K562 (cell line): ENCODE measurements at places on chromosomes 16 and 17. TPM values are rescaled to one million over a fixed set of nuclear protein-coding genes. Genes with fewer than 3 reads are reported as not detected.
A peak's percentile ranks its signal among the peaks of the same experiment; 100 is the strongest.

GRCh38 chr16:28121527-28121926 lies 58.0 kb upstream of the GSG1L start:
- H3K27ac ChIP-seq = no peak overlapping the region
- peaks cover 15% of the 10 kb centered on the region; the same call in 2 of the 3 replicates for H3K4me1 ChIP-seq
- H3K27me3 ChIP-seq = no peaks in the 10 kb centered on the region

DNA sequence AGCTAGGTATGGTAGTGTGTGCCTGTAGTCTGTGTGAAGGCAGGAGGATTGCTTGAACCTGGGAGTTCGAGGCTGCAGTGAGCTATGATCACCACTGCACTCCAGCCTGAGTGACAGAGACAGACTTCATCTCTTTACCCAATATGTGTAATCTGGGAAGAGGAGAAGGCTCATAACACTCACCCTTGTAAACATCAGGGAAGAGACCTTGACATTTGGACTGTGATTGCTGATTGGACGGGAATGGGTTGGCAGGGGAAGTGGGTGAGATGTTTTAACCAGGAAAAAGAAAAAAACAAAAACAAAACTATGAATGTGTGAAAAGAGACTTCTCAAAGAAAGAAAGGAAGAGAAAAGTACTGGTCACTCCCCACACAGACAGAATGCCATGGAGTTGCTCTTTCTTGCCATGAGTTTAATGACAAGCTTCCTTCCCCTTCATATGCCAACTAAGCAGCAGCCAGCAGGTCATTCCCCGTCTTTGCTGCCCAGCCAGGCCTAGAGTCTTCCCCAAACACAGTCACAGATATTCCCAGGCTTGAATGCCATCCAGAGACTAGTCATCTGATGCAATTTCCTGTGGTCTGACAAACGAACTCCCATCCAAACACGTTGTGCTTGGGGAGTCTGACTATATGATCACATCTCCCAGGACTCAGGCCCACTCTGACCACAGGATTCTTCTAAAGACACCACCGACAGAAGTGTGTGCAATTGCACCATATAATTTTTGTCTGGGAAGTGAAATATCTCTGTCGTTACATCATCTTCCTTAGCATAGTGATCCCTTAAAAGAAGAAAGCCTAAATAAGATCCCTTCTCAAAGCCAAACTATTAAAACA lies 3.6 kb upstream of the XAF1 start:
- no peaks in the 10 kb centered on the region for H3K36me3 ChIP-seq
- H3K4me1 ChIP-seq = peaks cover 3% of the 10 kb centered on the region; the same call in 2 of the 3 replicates
- no peaks in the 10 kb centered on the region; the same call in 1 of the 2 replicates for H3K27me3 ChIP-seq
- H3K4me3 ChIP-seq = no peak overlapping the region

- H3K4me1 ChIP-seq = no peaks in the 10 kb centered on the region
- no peaks in the 10 kb centered on the region for H3K27me3 ChIP-seq
- no peak for DNase-seq
- no peak overlapping the region for H3K27ac ChIP-seq
- no peaks in the 10 kb centered on the region for H3K36me3 ChIP-seq
- no peak overlapping the region for H3K4me3 ChIP-seq
Measured at GRCh38 chr17:51419476-51419875, 159.1 kb downstream of the UTP18 start.

- DNase-seq = no peak
- no peaks in the 10 kb centered on the region for H3K36me3 ChIP-seq
- no peaks in the 10 kb centered on the region for H3K4me1 ChIP-seq
Measured at GRCh38 chr16:73743665-73744496, 552.7 kb upstream of the PSMD7 start.

GRCh38 chr17:81519284-81520020 lies 6.9 kb upstream of the ACTG1 start:
- H3K27ac ChIP-seq = peak overlapping the region; percentile 67; the same call in 2 of the 3 replicates
- H3K36me3 ChIP-seq = no peaks in the 10 kb centered on the region
- H3K27me3 ChIP-seq = no peaks in the 10 kb centered on the region
- peak; percentile 88 for DNase-seq

DNA sequence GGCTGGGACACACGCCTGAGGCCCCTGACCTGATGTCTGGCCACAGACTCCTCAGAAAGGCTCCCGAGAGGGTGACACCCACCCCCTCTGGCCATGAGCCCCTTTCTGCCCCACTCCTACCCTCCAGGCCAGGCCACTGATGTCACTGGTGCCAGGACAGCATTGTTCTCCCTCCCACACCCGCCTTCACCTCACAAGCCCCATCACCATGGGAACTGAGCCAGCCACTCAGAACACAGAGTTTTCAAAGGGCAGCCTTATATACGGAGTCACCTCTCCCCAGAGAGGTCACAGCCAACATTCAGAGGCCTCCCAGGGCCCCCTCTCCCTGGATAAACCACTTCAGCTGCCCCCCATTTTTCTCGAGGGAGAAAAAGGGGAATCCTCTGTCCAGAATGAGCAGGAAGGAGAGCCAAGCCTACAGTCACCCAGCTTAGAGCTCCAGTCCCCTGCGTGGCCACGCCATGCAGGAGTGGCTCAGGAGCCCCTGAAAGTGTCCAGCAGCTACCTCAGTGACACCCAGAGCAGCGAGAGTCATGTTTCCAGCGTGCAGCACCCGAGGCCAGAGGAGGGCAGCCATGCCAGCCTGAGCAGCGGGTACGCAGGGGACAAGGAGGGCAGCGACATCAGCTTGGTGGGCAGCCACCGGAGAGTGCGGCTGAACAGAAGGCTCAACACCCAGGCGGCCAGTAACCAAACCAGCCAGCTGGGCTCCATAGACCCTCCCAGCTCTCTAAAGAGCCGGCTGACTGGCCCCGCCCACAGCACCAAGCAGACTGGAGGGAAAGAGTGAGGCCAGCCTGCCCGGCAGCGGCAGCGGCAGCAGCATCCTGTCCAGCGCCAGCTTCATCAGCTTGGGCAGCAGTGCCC lies at the start of gene C16orf82:
Gene C16orf82 (plus strand): TSS at position 260 of the 870 bp plus-strand sequence.
- H3K27ac ChIP-seq = no peak within 1 kb of the TSS
- no peaks in the 10 kb centered on the region for H3K36me3 ChIP-seq
- peaks cover 51% of the 10 kb centered on the region for H3K27me3 ChIP-seq
- no peak for DNase-seq

- H3K4me1 ChIP-seq = no peaks in the 10 kb centered on the region
- no peak overlapping the region for H3K4me3 ChIP-seq
- peaks cover 29% of the 10 kb centered on the region for H3K27me3 ChIP-seq
- no peak for DNase-seq
Measured at GRCh38 chr17:6160911-6161855, 91.0 kb downstream of the WSCD1 start.

Gene CCDC78
- total RNA-seq = 13.4 and 14.4 TPM in 2 replicates

Gene WSCD1
- total RNA-seq = 0.02 TPM in 1 of 2 replicates, not detected in the other

Gene DUS1L
- 193 and 209 TPM in 2 replicates for total RNA-seq

Gene TMIGD1
- not detected in 2 replicates for total RNA-seq

Gene PPY
- not detected in 2 replicates for total RNA-seq

Gene PYY
- total RNA-seq = not detected in 2 replicates
